ENCODE measurements at places on chromosomes 11 and 22.

DNA sequence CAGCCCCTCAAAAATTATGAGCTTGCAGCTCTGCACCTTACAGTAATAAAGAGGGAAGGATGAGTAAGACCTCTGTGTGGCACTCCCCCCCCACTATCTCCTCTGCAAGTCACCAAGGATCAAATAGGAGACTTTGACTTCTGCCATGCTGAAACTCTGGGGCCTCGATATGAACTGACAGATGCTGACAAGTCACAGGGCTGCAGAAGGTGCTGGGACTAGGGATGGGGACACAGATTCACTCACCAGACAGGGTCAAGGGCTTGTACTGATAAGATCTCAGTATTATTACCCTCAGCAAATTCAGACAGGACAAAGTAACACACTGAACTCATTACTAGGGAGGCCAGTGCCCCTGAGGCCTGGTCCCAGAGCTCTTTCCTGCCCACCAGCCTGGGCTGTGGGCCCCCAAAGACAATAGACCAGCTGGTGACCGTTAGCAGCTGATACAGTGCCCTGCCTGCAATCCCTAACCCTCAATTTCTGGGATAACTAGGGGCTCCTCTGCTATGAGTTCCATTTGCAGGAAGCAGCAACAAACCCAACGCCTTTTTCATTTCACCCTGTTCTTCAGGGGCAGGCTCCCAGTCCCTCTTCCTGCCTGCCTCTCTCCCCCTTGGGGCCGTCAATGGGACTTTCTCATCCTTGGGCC, 20.1 kb downstream of the TMPRSS13 start:
- DNase-seq: no peak

DNA sequence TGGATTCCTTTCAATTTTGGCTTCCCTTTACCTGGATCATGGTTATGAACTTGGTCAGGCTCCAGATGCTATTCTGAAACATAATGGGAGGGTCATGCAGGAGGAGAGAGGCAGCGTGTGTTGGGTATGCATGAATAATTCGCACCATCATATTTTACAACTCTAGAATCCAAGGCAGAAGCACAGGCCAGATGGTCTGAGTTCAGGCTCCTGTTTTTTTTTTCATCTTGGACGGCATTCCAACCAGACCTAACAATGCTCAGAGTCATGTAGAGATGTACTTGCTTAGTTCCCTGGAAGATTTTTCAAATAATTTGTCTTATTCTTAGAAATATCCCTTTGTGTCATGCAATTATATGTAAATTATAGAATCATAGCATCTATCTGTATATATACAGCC, 393.5 kb downstream of the JRKL start:
- DNase-seq: no peak

DNA sequence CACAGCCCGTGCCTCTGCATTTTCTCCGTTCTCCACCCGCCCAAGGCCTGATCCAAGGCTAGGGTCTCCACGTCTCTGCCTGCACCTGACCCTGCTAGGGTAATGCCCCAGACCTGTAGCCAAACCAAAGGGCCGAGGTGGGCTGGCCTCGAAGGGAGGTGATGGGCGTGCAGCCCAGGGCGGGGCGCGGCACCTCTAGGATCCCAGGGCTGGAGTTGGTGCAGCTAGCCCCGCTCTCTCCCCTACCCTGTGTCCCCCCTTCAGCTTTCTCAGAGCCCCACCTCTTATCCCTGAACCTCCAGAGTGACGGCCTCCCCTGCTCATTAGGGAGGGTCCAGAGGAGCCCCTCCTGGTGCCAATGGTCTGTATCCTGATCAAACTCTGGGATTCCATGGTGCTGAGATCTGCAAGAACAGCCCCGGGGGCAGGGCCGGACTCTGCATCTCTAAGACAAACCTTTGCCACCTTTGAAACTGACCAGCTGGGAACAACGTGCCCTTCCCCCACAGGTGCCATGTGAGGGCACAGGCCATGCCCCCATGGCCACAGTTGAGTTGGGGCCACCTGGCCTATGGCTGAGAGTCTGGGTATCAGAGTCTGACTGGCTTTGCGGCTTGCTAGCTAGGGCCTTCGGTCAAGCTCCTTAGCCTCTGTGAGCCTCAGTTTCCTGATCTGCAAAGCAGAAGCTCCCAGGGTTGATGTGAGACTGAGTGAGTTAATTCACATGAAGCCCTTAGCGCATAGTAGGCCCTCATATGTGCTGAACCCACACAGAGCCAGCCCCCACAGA, 23.1 kb upstream of the CBX7 start:
- peak; percentile 17 for DNase-seq

DNA sequence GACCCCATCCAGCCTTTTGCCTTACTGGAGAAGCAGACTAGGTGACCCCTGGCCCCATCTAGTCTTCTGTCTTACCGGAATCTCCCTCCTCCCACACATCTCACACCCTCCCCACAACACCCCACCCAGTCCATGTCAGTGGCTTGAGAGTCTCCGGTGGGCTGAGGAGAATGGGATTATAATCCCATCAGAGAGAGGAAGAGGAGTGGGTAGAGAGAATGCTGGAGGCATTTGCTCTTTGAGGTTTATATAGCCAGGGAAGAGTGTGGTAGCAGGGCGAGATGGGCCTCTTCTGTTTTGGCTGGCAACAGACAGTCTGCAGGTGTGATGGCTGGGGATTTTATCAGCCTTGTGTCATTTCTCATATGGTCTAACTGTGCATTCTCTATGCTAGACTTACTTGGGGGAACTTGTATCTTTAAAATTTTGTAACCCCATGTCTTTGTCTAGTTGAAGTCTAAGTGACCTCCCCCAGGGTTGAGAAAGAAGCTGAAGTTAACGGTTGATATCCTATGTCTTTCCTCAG, 50.3 kb downstream of the GRAMD1B start:
- no peak for DNase-seq
